ENCODE measurements at places on chromosomes 4 and X.

DNA sequence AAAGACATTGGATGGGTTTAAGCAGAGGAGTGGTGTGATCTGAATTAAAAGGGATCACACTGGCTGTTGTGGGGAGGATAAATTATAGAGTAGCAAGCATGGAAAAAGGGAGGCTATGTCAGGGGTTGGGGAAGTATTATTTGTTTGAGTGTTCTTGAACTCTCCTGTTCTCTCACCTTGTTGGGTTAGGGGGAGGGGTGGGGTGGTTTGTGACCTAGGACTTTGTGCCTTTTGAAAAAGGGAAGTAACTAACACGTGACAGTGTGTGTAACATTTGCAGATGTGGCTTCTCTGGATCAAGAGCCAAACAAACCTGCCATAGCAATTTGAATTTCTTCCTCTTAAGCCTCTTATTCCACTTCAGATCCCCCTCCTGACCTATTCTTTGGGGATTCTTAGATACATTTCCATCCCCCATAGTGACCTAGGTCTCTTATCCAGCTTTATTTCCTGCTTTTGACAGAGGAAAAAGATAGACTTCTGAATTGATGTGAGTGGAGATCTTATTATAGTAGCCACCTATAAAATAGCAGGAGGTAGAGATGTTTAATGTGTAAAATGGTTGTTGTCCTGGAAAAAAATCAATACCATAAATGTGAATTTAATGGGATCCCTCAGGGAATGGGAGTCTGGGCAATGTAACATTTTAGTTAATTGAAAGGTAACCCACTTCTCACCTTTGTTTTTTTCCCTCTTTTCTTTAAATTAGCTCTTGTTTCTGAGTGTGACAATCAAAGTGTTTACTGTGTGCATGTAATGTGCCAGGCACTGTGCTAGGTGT is 120.4 kb downstream of the CT47B1 start:
- H3K4me1 ChIP-seq = no peaks in the 10 kb centered on the region
- DNase-seq = no peak
- H3K36me3 ChIP-seq = no peaks in the 10 kb centered on the region
- H3K27me3 ChIP-seq = peaks cover 2% of the 10 kb centered on the region
- no peak overlapping the region for H3K27ac ChIP-seq

DNA sequence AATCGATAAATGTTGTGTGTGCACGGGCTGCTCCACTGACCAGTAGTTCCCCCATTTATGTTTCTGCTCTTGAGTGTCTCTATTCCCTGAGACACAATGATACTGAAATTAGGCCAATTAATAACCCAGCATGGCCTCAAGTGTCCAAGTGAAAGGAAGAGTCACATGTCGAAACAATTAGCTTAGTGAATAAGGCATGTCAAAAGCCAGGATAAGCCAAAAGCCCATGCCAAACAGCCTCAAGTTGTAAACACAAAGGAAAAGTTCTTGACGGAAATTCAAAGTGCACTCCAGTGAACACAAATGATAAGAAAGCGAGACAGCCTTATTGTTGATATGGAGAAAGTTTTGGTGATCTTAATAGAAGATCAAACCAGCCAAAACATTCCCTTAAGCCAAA is 167.1 kb upstream of the C1QTNF7 start:
- no peak overlapping the region for H3K4me3 ChIP-seq
- no peaks in the 10 kb centered on the region for H3K4me1 ChIP-seq
- no peaks in the 10 kb centered on the region for H3K36me3 ChIP-seq
- H3K27ac ChIP-seq = no peak overlapping the region
- H3K27me3 ChIP-seq = peaks cover 2% of the 10 kb centered on the region

- peaks cover 1% of the 10 kb centered on the region for H3K27me3 ChIP-seq
- H3K4me3 ChIP-seq = no peak overlapping the region
- no peaks in the 10 kb centered on the region for H3K36me3 ChIP-seq
- DNase-seq = no peak
- no peaks in the 10 kb centered on the region for H3K4me1 ChIP-seq
Observed at GRCh38 chr4:64729561-64729960, 320.3 kb upstream of the TECRL start.

DNA sequence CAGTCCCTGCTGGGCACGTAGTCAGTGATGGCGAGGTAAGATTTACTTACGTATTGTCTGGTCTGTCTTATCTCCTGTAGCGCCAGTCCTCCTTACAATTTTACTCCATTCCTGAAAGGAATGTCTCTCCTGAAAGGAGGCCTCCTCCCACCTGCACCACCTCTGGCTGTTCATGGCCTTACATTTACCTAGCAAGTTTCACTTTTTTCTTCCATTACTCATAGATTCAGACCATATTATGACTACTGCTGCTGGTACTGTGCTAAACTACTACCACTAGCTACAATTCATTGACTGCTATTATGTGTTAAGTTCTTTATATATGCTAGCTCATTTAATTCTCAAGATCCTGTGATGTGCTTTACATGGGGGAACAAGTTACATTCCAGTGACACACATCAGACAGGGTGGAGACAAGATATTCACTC is 189.9 kb downstream of the BMPR1B start:
- no peak for DNase-seq
- H3K27ac ChIP-seq = no peak overlapping the region
- H3K27me3 ChIP-seq = peaks cover 4% of the 10 kb centered on the region
- no peaks in the 10 kb centered on the region for H3K36me3 ChIP-seq

- peak overlapping the region; percentile 26 for H3K27ac ChIP-seq
- no peaks in the 10 kb centered on the region for H3K27me3 ChIP-seq
- no peak overlapping the region for H3K4me3 ChIP-seq
- DNase-seq = peak; percentile 52
Observed at GRCh38 chr4:147984065-147984777, 252.3 kb downstream of the ARHGAP10 start.

- H3K4me3 ChIP-seq = no peak overlapping the region
- H3K27ac ChIP-seq = no peak overlapping the region
- H3K4me1 ChIP-seq = no peaks in the 10 kb centered on the region
- DNase-seq = no peak
- H3K27me3 ChIP-seq = peaks cover 1% of the 10 kb centered on the region
- no peaks in the 10 kb centered on the region for H3K36me3 ChIP-seq
Observed at GRCh38 chrX:145729635-145730034, 88.0 kb upstream of the SLITRK2 start.

DNA sequence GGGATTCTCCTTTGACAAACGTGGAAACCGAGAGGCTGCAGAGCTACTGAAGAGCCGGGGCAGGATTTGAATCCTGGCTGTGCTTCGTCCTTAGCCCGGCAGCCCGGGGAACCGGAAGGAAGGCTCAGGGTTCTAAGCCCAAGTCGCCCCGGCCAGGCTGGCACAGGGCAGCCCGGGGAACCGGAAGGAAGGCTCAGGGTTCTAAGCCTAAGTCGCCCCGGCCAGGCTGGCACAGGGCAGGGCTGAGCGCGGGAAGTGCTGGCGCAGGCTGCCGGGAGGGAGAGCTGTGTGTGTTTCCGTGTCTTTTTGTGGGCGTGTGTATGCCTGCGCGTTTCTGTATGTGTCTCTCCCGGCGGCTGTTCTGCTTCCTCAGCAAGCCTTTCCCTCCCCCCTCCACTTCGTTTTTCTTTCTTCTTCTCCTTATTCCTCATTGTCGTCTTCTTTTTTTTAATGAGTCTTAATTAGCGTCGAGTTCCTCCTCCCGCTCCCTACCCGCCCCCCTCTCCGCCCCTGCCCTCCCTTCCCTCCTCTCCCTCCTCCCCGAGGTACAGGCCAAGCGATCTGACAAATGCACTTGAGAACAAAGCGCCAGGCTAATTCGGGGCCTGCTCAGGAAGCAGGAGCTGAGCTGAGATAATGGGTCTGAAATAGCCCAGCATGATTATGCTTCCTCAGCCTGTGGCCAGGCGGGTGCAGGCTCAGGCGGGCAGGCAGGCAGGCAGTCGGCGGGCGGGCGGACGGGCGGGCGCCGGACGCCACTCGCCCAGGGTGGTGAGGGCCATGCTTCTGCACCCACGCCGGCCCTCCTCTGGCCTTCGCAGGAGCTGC is 65.9 kb downstream of the EFNB1 start:
- H3K36me3 ChIP-seq = no peaks in the 10 kb centered on the region
- peaks cover 12% of the 10 kb centered on the region for H3K4me1 ChIP-seq
- H3K4me3 ChIP-seq = no peak overlapping the region
- peaks cover 3% of the 10 kb centered on the region for H3K27me3 ChIP-seq

DNA sequence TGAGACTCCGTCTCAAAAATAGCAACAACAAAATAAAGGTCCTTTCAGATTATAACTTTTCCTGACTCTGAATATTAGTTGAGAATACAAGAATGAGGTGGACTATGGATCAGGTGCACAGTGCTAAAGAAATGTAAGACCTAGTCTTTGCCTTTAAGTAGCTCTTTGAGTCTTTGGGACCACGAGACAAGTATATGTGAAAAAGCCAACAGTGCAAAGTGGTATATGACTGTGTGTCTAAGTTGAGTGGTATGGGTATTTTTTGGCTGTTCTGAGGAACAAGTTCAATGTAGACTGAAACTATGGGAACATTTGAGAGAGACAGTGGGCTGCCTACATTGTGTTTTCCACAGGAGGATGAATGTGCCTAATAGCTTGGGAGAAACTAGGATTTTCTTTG is 2.8 kb downstream of the GAB1 start:
- peaks cover 8% of the 10 kb centered on the region for H3K27me3 ChIP-seq
- H3K4me3 ChIP-seq = no peak overlapping the region
- no peak for DNase-seq

GRCh38 chr4:169179609-169180521 is 90.9 kb downstream of the SH3RF1 start:
- H3K36me3 ChIP-seq = no peaks in the 10 kb centered on the region
- H3K4me3 ChIP-seq = no peak overlapping the region
- no peak overlapping the region for H3K27ac ChIP-seq
- DNase-seq = no peak
- H3K27me3 ChIP-seq = no peaks in the 10 kb centered on the region

GRCh38 chr4:40473578-40474388 is 138.7 kb downstream of the CHRNA9 start:
- H3K27ac ChIP-seq = no peak overlapping the region
- no peaks in the 10 kb centered on the region for H3K27me3 ChIP-seq
- no peaks in the 10 kb centered on the region for H3K36me3 ChIP-seq
- no peak for DNase-seq
- no peaks in the 10 kb centered on the region for H3K4me1 ChIP-seq
- H3K4me3 ChIP-seq = no peak overlapping the region

GRCh38 chr4:96523611-96524010 is 683.7 kb downstream of the PDHA2 start:
- no peaks in the 10 kb centered on the region for H3K27me3 ChIP-seq
- no peaks in the 10 kb centered on the region for H3K4me1 ChIP-seq
- H3K27ac ChIP-seq = no peak overlapping the region
- DNase-seq = no peak

GRCh38 chr4:37549041-37549440 is 137.1 kb downstream of the RELL1 start:
- H3K4me3 ChIP-seq = no peak overlapping the region
- peaks cover 9% of the 10 kb centered on the region for H3K36me3 ChIP-seq
- no peaks in the 10 kb centered on the region for H3K4me1 ChIP-seq
- no peak for DNase-seq
- peaks cover 1% of the 10 kb centered on the region for H3K27me3 ChIP-seq

- no peaks in the 10 kb centered on the region for H3K4me1 ChIP-seq
- H3K36me3 ChIP-seq = peaks cover 15% of the 10 kb centered on the region
- no peak overlapping the region for H3K27ac ChIP-seq
- DNase-seq = no peak
- no peak overlapping the region for H3K4me3 ChIP-seq
- no peaks in the 10 kb centered on the region for H3K27me3 ChIP-seq
Observed at GRCh38 chr4:150950657-150951288, 64.3 kb downstream of the LRBA start.

- no peak for DNase-seq
- H3K4me3 ChIP-seq = no peak overlapping the region
- H3K36me3 ChIP-seq = peaks cover 4% of the 10 kb centered on the region
- H3K4me1 ChIP-seq = peaks cover 47% of the 10 kb centered on the region
Observed at GRCh38 chrX:68698942-68699341, 51.5 kb downstream of the STARD8 start.

GRCh38 chr4:187929024-187929423 is 66.5 kb upstream of the ZFP42 start:
- peak; percentile 39 for DNase-seq
- H3K4me3 ChIP-seq = no peak overlapping the region
- H3K27ac ChIP-seq = no peak overlapping the region
- peaks cover 2% of the 10 kb centered on the region for H3K27me3 ChIP-seq
- H3K36me3 ChIP-seq = no peaks in the 10 kb centered on the region

- no peak overlapping the region for H3K4me3 ChIP-seq
- H3K27me3 ChIP-seq = peaks cover 4% of the 10 kb centered on the region
- H3K36me3 ChIP-seq = peaks cover 17% of the 10 kb centered on the region
Observed at GRCh38 chr4:145873901-145874300, 64.7 kb downstream of the ZNF827 start.

GRCh38 chr4:155227131-155227530 is 18.7 kb downstream of the NPY2R start:
- DNase-seq = no peak
- no peaks in the 10 kb centered on the region for H3K27me3 ChIP-seq
- H3K4me3 ChIP-seq = no peak overlapping the region

GRCh38 chr4:131566026-131566425 is 1583.1 kb upstream of the PCDH10 start:
- H3K4me3 ChIP-seq = no peak overlapping the region
- H3K27me3 ChIP-seq = peaks cover 2% of the 10 kb centered on the region
- DNase-seq = no peak
- no peak overlapping the region for H3K27ac ChIP-seq

- H3K27me3 ChIP-seq = no peaks in the 10 kb centered on the region
- H3K4me1 ChIP-seq = peaks cover 9% of the 10 kb centered on the region
- no peak for DNase-seq
- H3K4me3 ChIP-seq = no peak overlapping the region
Observed at GRCh38 chr4:109111031-109111430, 191.4 kb downstream of the COL25A1 start.

DNA sequence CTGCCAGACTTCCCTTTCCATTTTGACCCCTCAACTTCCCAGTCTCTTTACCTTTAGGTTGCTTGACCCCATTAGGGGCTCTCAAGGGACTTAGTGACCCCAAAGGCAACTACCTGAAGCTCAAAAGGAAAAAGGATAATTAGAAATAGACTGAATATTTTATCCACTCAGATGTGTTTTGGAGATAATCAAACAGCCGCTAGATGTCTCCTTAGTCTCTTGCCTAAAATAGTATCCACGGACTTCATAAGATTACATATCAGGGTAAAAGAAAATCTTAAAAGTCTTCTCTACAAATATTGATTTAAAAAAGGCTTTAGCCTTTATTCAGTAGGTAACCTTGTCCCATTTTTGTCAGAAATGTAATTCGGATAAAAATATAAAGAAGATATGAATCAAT is 21.0 kb upstream of the RHOXF2 start:
- no peak for DNase-seq
- H3K27me3 ChIP-seq = no peaks in the 10 kb centered on the region
- H3K4me3 ChIP-seq = no peak overlapping the region
- no peaks in the 10 kb centered on the region for H3K36me3 ChIP-seq
- no peaks in the 10 kb centered on the region for H3K4me1 ChIP-seq

GRCh38 chrX:153900831-153901752 is 3.4 kb upstream of the AVPR2 start:
- peak overlapping the region; percentile 70 for H3K27ac ChIP-seq
- H3K36me3 ChIP-seq = no peaks in the 10 kb centered on the region
- peaks cover 8% of the 10 kb centered on the region for H3K27me3 ChIP-seq
- peak overlapping the region; percentile 73 for H3K4me3 ChIP-seq
- H3K4me1 ChIP-seq = peaks cover 27% of the 10 kb centered on the region

- H3K4me3 ChIP-seq = no peak overlapping the region
- no peak for DNase-seq
- no peaks in the 10 kb centered on the region for H3K4me1 ChIP-seq
- peaks cover 4% of the 10 kb centered on the region for H3K27me3 ChIP-seq
Observed at GRCh38 chrX:1554469-1555210, 17.7 kb upstream of the P2RY8 start.
